Colonic mucosa (tissue), 4 donors: ENCODE measurements at places on chromosomes 1 and 21. TPM values are rescaled to one million over a fixed set of nuclear protein-coding genes. Genes with fewer than 3 reads are reported as not detected.
A peak's percentile ranks its signal among the peaks of the same experiment; 100 is the strongest.

The GLMN gene
- 6.3 TPM for total RNA-seq

The CD247 gene
- 2.6 TPM for total RNA-seq

The USH2A gene
- 0.02 TPM for total RNA-seq

The LCA5L gene
- 0.98 TPM for total RNA-seq

GRCh38 chr1:209267968-209268367, 315.5 kb upstream of the CAMK1G start:
- no peak for DNase-seq

DNA sequence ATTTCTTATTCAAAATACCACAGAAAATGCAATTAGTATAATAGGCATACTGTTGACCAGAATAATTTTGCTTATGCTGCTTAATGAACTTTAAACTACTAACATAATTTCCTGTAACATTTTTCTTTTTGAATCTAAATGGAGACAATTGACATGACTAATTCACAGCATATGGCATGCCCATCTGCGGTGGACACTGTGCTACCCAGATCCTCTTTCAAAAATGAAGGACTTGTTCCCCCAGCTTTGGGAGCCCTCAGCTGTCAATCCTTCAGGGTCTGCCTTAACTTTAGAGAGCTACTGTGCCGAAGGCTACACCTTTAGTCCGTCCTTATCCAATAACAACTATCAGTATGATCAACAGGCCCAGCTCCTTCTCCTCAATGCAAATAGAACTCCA, 789.0 kb downstream of the PLA2G4A start:
- DNase-seq = no peak

- DNase-seq = no peak
Measured at GRCh38 chr1:223125766-223126165, 17.3 kb downstream of the TLR5 start.

DNA sequence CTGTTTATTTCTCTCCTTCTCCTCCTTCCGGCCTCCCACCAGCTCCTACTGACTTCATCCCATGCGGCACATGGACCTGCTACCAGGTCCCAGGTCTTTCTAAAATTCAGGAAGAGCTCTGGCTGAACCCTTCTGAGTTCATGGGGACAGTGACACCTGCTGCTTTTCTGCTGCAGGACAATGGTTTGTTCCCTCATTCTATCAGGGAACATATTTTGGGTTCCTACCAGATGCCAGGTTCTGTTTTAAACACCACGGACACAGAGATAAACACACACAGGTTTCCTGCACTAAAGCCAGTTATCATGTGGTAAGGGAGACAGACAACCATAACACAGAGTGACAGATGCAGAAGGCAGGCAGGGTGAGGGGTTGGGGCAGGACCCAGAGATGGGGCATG, 114.0 kb upstream of the RAB4A start:
- no peak for DNase-seq

GRCh38 chr1:81682490-81682889, 118.2 kb upstream of the ADGRL2 start:
- no peak for DNase-seq

DNA sequence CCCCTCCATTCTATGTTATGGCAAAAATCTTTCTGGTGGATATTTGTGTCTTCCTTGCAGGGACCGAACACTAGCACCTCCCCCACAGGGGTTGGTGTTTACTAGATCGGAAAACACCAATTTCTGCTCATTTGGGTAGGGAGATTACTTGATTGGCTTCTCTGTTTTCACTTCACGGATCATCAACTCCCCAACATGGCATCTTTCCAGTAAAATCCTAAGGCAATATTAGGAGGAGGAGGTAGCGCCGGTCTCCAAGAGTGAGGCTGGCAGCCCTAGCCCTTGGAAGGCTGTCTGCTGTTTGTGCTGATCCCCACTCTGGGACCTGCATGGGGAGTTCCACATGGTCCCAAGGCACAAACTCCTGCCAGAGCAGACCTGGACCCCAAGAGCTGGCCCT, 12.2 kb downstream of the VASH2 start:
- DNase-seq = no peak

DNA sequence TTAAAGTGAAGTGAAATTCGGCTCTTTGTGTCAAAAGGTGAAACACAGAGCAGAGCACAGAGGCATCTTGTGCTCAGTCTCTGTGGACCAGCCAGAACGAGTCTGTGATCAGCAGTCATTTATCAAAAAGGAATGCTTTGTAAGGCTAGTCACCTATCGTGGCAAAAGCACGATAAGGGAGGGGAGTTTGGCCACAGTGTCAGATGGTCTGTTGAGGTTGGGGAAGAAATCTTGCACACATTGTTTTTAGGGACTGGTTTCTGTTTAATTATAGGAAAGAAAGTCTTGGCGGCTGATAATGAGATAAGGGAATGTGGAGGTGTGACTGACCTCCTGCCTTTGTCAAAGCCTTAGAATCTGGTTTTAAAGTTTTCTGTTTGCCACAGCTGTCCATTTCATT, 58.2 kb upstream of the KIAA1614 start:
- no peak for DNase-seq

- no peak for DNase-seq
Measured at GRCh38 chr1:19650416-19651140, 6.5 kb downstream of the NBL1 start.

DNA sequence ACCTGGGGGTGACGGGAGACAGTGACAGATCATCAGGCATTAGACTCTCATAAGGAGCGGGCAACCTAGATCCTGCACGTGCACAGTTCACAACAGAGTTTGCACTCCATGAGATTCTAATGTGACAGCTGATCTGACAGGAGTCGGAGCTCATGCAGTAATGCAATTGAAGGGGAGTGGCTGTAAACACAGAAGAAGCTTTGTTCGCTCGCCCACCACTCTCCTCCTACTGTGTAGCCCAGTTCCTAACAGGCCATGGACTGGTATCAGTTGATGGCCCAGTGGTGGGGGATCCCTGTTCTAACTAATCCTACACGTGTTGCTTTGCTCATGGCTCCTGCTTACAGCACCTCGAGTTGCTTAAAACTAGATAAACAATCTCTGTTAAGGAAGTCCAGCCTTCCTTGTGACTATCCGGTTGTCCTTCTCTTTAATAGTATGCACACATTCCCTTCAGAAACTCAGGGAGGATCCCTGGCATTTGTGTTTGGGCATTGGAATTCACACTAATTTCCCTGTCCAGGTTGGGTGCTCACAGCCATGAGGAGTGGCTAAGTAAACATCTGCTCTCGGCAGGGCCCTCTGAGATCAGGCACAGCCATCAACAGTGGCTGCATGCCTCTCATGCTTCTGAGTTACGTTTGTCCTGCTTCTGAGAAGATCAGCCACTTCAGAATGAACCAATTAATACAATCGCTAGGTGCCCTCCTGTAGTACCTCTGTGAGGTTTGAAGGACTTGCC, 21.1 kb upstream of the F3 start:
- DNase-seq = peak; percentile 71

- no peak for DNase-seq
Measured at GRCh38 chr1:235015291-235015985, 113.2 kb downstream of the TOMM20 start.

- no peak for DNase-seq
Measured at GRCh38 chr1:162230517-162230916, 146.1 kb downstream of the SPATA46 start.
